ENCODE measurements at places on chromosomes 3 and 15. TPM values are rescaled to one million over a fixed set of nuclear protein-coding genes. Genes with fewer than 3 reads are reported as not detected.

The CLASP2 gene
- 57.6 TPM for total RNA-seq

The MAGEL2 gene
- 10.9 TPM for total RNA-seq

GRCh38 chr15:37249249-37249648 is 148.9 kb upstream of the MEIS2 start:
- DNase-seq, result no peak

GRCh38 chr3:189103208-189103607 is 68.6 kb upstream of the TPRG1 start:
- DNase-seq, result no peak
